ENCODE measurements at places on chromosomes 2 and 18. TPM values are rescaled to one million over a fixed set of nuclear protein-coding genes. Genes with fewer than 3 reads are reported as not detected.

GRCh38 chr2:38765551-38765950 is 12.5 kb upstream of the GEMIN6 start:
- no peaks in the 10 kb centered on the region for H3K36me3 ChIP-seq
- H3K27ac ChIP-seq = no peak overlapping the region
- no peaks in the 10 kb centered on the region for H3K4me1 ChIP-seq
- DNase-seq = no peak

GRCh38 chr18:10923551-10924070 is 225.8 kb downstream of the PIEZO2 start:
- H3K27ac ChIP-seq = no peak overlapping the region
- DNase-seq = no peak
- H3K27me3 ChIP-seq = no peaks in the 10 kb centered on the region
- H3K36me3 ChIP-seq = peaks cover 26% of the 10 kb centered on the region
- no peak overlapping the region for H3K4me3 ChIP-seq

DNA sequence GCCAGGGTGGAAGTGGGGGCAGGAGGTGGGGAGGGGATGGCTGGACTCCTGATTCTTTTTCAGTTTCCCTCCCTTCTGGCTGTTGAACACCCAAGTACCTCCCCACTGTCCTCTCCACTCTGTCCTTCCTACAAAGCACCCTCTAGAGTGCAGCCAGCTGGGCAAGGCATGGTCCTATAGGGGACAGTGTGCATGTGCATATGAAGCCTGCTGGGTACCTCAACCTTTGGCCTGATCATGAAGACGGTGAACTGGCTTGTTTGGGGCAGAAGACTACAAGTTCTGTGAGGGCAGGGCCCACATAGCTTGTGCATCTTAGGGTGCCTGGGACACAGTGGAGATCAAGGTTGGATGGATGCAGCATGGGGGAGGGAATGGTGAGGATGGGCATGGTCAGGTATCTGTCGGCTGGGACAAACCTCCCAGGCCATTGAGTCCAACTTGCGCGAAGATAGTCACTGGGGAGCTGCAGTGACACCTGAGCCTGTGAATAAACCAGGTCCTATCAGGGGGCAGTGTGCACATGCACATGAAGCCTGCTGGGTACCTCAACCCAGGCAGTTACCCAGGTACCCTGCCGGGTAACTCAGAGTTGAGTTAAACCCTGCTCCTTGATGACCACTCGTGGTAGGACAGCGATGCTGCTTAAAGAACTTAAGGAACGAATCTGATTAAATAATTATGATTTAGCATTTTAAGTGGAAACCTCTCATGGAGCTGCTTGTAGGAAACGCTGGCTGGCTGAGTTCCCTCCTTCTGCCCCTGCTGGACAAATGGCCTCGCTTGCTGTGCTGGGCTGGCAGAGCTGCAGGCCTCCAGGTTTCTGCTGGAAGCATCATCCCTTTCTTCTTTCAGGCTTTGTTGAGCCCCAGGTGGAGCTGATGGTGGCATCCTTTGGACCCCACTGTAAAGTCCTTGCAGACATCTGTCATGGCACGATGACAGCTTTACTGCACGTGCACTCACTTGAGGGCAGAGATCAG is 84.0 kb downstream of the POLR1A start:
- no peaks in the 10 kb centered on the region for H3K27me3 ChIP-seq
- peaks cover 21% of the 10 kb centered on the region for H3K36me3 ChIP-seq
- no peak for DNase-seq

Gene SEPTIN2
- total RNA-seq = 353 TPM

Gene AOX1
- total RNA-seq = 5.4 TPM

GRCh38 chr2:120672526-120673204 is 63.0 kb upstream of the GLI2 start:
- H3K36me3 ChIP-seq = no peaks in the 10 kb centered on the region
- H3K27me3 ChIP-seq = peaks cover 69% of the 10 kb centered on the region
- H3K4me3 ChIP-seq = no peak overlapping the region
- no peak for DNase-seq
- H3K4me1 ChIP-seq = 0 out of 2 replicates have a peak, but pooled peaks cover 3% of the 10 kb centered on the region

DNA sequence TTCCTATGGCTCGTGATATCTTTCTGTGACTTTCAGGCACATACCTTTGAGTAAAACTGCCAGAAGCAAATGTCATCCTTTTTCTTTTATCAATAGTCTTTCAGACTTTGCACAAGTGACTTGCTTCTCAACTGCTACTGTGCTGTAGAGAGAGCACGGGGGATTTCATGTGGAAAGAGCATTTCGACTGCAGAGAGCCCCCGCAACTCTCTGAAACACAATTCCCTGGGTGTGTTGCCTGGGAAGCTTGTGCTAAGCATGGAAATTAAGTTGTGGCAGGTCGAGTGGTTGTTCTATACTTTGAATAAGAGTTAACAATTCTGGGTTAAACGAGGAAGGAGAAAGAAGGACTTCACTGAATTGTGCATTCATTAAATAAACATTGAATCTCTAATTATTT is 659.1 kb downstream of the TDRD15 start:
- no peak for DNase-seq
- no peak overlapping the region for H3K4me3 ChIP-seq
- no peak overlapping the region for H3K27ac ChIP-seq
- H3K36me3 ChIP-seq = no peaks in the 10 kb centered on the region

Gene GALNT14
- total RNA-seq = 6.8 TPM

All from WTC11 (cell line).